ENCODE measurements at places on chromosomes 11 and 22.

- no peak for DNase-seq
Observed at GRCh38 chr11:116960930-116961329, 123.5 kb upstream of the APOA1 start.

GRCh38 chr11:128294671-128295050 lies 292.7 kb downstream of the ETS1 start:
- DNase-seq: no peak

DNA sequence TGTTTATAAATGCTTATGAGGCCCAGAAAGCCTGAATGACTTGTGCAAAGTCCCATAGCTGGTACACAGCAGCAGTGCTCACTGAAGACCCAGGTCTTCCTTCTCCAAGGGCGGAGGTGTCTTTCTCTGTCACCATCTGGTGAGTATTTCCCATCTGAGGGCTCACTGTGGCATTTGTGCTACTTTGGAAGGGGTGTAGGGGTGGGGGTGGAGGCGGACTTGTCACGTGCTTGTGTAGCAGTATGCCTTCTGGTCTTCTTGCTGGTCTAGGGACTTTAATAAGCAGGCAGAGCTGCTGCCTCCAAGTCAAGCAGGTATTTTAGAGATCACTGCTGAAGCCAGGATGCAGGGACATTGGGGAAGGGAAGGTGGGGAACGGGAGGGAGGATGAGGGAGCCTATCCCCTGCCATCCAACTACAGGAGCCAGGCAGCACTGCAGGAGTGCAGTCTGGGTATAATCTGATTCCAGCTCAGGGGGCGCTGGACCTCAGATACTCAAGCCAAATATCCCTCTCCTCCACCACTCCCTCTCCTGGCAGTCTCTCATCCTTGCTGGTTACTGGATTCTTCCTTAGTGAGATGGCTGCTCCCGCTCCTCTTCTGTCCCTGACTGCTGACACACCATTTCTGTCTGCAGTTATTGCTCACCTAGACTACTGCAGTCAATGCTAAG lies 3.4 kb downstream of the ABCC8 start:
- no peak for DNase-seq

DNA sequence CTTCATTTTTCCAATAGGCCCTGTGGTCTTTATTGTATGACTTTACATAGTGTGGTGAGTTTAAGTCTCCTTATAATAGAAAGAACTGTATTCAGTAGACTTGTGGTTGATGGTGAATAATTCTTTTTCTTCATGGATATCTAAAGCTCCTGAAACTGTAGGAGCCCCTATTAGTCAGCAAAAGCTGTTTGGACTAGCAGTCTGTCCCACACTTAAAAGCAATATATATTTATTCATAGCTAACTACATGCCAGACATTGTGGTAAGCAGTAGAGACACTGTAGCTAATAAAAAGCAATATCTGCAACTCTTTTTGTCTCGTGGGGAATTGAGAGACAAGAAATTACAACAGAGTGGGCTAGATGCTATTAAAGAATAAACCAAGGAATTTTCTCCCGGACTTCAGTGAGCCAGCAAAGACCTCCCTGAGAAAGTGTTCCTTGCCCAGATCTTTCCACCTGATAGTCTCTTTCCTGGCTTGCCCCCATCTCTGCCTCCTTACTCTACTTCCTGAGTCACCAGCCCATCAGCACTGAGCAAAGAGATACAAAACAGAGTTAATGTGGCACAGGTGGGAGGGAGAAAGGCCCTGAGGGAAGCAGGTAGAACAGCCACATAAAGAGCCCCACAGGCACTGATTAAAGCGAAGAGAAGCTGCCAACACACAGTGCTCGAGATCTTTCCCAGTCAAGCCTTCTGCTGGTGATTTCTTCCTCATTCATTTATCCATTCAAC lies 1.4 kb upstream of the OR52W1 start:
- DNase-seq: no peak

- no peak for DNase-seq
Observed at GRCh38 chr11:67369801-67370284, 3.6 kb downstream of the CLCF1 start.

DNA sequence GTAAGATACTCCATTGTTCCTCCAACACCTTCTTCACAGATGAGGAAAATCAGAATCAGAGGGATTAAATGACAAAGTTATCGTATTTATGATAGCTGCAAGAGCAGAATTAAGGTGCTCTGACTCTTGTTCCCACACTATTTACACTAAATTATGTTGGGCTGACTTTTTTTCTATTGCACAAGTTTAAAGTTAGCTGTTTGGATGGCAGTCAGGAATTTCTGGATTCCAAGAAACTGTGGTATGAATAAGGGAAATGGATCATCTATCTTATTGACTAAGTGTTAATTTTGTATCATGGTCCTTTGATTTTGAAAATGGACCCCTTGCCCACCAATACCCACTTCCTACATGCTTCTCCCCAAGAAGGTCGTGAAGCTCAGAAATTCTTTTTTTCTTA lies 19.9 kb upstream of the APOA1 start:
- no peak for DNase-seq

DNA sequence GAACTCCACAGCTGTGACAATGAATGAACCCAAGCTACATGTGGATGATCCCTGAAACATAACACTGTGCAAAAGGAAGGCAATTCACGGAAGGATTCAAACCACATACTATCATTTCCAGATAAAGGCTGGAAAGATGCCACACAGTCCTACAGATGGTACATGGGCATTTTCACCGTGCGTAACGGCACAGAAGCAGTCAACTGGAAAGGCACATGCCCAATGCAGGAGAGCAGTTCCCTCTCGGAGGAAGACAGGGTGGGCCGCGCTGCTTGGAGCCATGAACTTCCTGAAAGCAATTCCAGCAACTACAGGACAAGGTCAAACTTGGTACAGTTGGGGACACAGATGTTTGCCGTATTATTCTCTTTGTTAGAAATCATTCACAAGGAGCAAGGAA lies 103.7 kb downstream of the SHANK2 start:
- DNase-seq: no peak

DNA sequence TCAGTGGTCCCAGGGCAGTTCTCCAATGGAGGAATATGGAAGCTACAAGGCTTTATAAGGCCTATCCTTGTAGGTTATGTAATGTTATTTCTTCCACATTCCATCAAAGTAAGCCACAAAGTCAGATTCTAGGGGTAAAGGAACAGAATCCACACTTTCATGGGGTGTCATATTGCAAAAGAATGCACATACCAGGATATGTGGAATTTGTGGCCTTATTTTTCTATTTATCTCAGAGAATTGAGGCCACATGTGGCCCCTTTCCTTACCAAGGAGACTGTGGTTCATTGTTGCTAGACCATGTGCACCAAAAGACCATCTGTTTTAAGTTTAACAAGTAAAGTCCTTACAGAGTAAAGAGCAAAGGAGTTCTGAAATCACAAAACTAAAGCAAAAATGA lies 12.9 kb downstream of the LRRC4C start:
- DNase-seq: no peak

GRCh38 chr11:28727254-28727653 lies 619.1 kb downstream of the METTL15 start:
- DNase-seq: no peak

GRCh38 chr11:76783896-76784813 lies 999 bp downstream of the TSKU start:
- DNase-seq: no peak

DNA sequence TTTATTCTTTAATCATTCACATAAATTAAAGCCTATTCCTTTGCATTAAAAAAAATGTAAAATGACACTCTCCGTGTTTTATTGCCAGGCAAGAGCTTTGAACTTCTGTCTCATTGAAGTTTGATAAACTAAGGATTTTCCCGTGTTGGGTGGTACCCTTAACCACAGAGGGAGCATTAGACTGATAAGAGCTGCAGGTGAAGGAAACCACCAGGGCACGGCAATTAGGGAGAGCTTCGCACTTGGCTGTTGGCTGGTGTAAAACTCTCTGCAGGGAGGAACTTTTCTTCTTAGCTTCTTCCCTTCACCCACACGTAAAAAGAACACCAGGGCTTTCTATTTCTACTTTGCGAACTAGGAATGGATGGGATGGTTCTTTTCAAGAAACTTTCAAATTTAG lies 47.0 kb downstream of the CSTPP1 start:
- DNase-seq: no peak

- DNase-seq: no peak
Observed at GRCh38 chr11:83692675-83693074, 406.5 kb upstream of the CCDC90B start.

GRCh38 chr11:94147433-94147845 lies 18.8 kb downstream of the PANX1 start:
- DNase-seq: no peak

- DNase-seq: peak; percentile 89
Observed at GRCh38 chr11:12050470-12051286, 42.3 kb upstream of the DKK3 start.

- DNase-seq: no peak
Observed at GRCh38 chr11:116842909-116843308, 5.5 kb upstream of the APOA1 start.

DNA sequence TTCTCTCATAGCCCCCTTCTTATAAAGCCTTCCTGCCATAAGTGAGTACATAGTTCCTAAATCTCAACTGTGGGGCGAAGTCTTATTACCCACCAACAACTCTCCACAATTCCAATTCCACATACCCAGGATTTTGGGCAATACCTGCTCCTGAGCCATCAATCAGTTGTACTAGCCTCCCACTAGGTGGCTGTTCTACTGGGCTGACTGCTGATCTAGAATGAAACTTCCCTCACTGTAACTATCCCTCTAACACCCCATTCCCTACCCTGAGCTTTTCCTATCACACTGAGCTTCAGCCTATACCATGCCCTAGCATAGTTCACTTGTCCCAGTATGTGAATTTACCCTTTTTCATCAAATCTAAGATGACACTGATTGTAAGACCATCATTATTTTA lies 52.5 kb downstream of the RRAS2 start:
- DNase-seq: no peak

GRCh38 chr11:43576320-43576802 lies 104.2 kb upstream of the HSD17B12 start:
- DNase-seq: no peak

- DNase-seq: no peak
Observed at GRCh38 chr11:13680501-13681264, 12.2 kb downstream of the FAR1 start.

DNA sequence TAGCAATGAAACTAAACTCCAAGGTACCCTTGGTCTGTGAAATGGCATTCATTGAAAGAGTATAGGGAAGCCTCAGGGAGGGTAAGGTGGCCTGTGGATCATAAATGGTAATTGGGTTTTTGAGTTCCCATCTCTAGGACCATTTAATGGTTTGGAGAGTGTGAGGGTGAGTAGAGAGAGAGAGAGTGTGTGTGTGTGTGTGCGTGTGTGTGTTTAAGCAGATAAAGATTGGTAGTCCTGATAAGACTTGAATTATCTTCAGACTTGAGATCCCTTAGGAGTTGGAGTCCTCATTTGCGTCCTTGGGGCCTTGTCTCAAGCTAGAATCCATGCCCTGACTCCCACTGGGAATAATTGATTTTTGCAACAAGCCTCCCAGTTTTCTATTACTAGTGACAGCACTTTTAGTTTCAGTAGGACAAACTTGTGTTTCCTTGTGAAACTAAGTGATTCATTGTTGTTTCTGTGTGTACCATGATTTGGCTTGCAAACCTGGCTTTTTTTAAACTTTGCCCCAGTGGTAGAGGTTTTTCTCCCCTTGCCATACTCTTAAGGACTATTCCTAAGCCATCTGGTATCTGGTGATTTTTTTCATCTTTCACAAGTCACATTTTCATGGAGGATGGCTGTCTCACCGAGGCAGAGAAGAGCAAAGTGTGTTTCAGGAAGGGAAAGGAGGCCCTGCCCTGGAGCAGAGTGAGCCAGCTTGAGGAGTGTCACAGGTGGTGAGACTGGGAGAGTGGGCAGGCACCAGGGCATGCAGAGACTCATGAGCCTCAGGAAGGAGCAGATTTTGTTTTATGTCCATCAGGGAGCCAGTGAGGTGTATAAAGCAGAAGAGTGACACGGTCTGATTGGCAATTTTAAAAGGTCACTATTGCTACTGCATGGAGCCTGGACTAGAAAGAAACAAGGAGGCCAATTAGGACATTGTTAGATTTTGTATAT lies 26.7 kb downstream of the ALKBH3 start:
- no peak for DNase-seq

- no peak for DNase-seq
Observed at GRCh38 chr11:128523641-128524040, 63.7 kb downstream of the ETS1 start.

All from brain pericyte (primary cell).